ENCODE measurements at places on chromosomes 5 and 9.
A peak's percentile ranks its signal among the peaks of the same experiment; 100 is the strongest.

DNA sequence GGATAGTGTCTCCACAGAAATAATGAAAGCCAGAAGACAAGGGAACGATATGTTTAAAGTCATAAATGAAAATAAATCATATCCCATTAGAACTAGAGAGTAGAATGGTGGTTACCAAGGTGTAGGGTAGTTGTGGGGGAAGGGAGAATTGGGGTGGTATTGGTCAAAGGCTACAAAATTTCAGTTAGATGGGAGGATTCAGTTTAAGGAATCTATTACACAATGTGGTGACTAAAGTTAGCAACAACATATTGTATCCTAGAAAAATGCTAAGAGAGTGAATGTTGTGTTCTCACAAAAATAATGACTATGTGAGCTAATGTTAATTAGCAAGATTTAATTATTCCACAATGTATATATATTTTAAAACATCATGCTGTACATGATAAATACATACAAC lies 27.8 kb upstream of the LARP1 start:
- H3K27me3 ChIP-seq = no peaks in the 10 kb centered on the region
- DNase-seq = no peak
- H3K4me1 ChIP-seq = no peaks in the 10 kb centered on the region
- no peak overlapping the region for H3K4me3 ChIP-seq
- no peaks in the 10 kb centered on the region for H3K36me3 ChIP-seq
- H3K27ac ChIP-seq = no peak overlapping the region

DNA sequence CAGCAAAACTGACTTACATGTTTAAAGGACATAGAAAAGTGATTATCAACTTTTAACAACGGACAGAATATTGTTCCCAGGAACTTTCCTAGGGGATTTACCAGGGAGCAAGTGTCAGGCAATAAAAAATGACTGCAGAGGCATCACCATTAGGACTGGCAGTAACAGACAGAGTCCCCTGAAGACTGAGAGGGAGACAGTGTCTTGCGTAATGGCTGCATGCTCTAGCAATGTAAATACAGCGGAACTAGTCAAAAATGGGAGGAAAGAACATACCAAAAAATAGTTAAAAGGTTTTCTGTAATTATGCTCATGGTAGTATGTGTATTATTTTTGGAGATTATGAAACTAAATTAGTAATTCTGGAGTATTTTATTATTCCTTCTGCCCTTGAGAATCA lies 181.8 kb downstream of the CRB2 start:
- peaks cover 27% of the 10 kb centered on the region for H3K36me3 ChIP-seq
- H3K27ac ChIP-seq = no peak overlapping the region
- peaks cover 5% of the 10 kb centered on the region for H3K4me1 ChIP-seq
- no peak for DNase-seq
- H3K27me3 ChIP-seq = no peaks in the 10 kb centered on the region
- H3K4me3 ChIP-seq = no peak overlapping the region

GRCh38 chr9:98545021-98545420 lies 163.7 kb downstream of the GABBR2 start:
- no peak overlapping the region for H3K4me3 ChIP-seq
- H3K36me3 ChIP-seq = no peaks in the 10 kb centered on the region
- peaks cover 2% of the 10 kb centered on the region for H3K4me1 ChIP-seq
- no peak for DNase-seq
- H3K27me3 ChIP-seq = peaks cover 5% of the 10 kb centered on the region

DNA sequence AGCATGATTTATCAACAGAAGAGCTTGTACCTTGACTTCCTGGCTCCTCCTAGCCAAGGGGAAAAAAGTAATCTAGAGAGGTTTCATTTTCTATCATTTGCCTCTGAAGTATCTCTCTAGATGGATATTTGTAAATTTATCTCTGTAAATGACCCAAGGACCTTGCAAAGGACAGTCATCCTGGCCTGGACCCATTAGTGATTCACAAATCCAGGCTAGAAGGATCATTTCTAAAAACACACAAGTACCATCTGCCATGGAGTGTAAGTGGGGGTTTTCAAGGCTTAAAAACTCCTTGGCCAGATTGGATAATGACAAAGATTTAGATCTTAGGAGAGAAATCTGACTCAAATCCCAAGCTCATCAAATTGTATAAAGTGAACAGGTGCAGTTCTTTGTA lies 8.1 kb downstream of the TTC23L start:
- H3K27me3 ChIP-seq = peaks cover 3% of the 10 kb centered on the region
- no peak for DNase-seq
- H3K36me3 ChIP-seq = no peaks in the 10 kb centered on the region
- no peaks in the 10 kb centered on the region for H3K4me1 ChIP-seq
- H3K4me3 ChIP-seq = no peak overlapping the region

DNA sequence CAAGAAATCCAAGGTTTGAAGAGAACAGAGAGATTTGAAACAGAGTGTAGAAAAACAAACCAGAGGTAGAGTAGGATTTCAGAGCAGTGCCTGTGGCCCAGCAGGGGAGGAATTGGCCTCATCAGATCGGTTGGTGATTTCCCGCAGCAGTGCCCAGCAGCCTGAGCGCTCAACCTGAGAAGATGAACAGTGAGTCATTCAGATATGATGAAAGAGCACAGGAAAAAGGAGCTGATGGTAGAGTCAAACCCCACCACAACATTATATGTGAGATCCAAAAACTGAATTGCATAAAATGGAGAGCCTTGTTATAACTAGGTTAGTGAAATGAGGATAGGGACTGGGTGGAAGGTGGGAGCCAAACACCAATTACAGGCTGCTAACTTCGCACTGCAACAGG lies 248.9 kb downstream of the PIK3R1 start:
- no peak for DNase-seq
- H3K36me3 ChIP-seq = no peaks in the 10 kb centered on the region
- no peaks in the 10 kb centered on the region for H3K27me3 ChIP-seq
- H3K4me3 ChIP-seq = no peak overlapping the region
- no peak overlapping the region for H3K27ac ChIP-seq
- peaks cover 1% of the 10 kb centered on the region for H3K4me1 ChIP-seq

DNA sequence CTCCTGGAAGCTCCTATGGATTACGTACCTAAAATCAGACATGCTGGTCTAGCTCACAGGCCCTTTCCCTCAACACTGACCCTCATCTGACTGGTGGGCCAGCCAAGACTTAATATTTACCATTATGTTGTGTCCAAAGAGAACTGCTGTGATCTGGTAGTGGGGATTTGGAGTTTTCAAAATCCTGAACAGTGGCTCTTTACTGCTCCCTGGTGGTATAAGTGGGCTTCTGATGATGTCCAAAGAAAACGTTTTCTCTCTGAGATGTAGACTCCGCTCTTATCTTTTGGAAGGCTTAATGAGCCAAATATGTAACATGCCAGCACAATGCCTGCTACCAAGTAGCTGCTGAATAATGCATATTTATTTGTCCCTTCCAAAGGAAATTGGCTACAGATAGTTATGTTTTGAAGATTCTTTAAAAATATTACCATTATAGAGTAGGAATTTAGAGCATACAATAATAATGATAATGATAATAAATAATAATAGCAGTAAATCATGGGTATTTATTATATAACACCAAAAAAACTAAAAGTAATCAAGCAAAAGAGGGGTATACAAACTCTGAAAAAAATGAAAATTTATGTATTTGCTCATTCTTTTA lies 406.6 kb upstream of the TNC start:
- H3K4me3 ChIP-seq = no peak overlapping the region
- H3K27me3 ChIP-seq = peaks cover 10% of the 10 kb centered on the region
- DNase-seq = peak; percentile 2
- H3K36me3 ChIP-seq = no peaks in the 10 kb centered on the region

DNA sequence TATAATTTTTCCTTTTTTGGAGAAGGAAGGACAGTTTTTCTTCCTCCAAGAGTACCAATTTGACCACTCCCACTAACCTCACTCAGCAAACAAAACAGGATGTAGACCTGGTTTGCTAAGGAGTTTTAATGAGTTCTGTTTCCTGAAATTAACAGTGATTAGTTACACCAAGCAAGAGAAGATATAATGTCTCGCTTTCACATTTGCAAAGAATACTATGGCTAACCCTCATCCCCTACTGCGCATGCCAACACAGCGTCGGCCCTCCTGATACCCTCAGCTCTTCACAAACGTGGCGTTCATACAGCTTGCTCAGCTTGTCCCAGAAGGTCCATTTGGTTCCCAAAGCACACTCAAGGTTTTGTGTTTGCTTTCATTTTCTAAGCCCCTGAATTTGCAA lies 41.9 kb upstream of the IPPK start:
- H3K4me3 ChIP-seq = peak overlapping the region; percentile 71
- DNase-seq = no peak
- H3K4me1 ChIP-seq = peaks cover 29% of the 10 kb centered on the region
- H3K36me3 ChIP-seq = peaks cover 27% of the 10 kb centered on the region
- peak overlapping the region; percentile 90 for H3K27ac ChIP-seq

DNA sequence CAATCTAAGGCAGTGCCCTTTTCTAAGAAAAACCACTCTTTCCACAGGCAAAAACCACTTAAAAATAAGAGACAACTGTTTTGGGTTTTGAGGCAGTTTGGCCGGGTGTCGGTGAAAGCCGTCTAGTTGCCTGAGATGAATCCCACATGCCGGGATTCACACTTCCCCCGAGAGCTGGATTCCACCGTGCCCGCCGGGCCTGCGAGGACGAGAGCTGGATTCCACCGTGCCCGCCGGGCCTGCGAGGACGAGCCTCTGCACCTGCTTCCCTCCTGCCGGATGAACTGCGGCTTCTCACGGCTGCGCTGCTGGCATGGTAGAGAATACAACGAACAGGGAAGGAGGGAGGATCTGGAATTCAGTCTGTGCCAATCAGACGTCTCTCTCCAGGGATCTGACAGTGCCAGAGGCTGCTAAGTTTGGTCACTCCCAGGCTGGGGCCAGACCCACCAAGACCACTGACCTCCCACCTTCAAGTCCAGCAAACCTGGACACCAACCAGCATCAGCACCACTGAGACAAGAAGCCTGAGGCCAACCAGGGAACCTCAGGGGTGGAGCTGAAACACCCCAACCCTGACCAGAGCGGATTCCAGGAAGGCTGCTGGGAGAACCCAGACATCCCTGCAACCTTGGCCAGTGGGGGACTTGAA lies 23.0 kb downstream of the VAV2 start:
- no peak overlapping the region for H3K27ac ChIP-seq
- no peak overlapping the region for H3K4me3 ChIP-seq
- H3K27me3 ChIP-seq = no peaks in the 10 kb centered on the region
- DNase-seq = no peak

- no peaks in the 10 kb centered on the region for H3K27me3 ChIP-seq
- DNase-seq = no peak
- H3K27ac ChIP-seq = peak overlapping the region; percentile 61
- peaks cover 19% of the 10 kb centered on the region for H3K4me1 ChIP-seq
- peak overlapping the region; percentile 0 for H3K4me3 ChIP-seq
These were observed 79.0 kb downstream of the OSTF1 start for GRCh38 chr9:75167281-75167680.

DNA sequence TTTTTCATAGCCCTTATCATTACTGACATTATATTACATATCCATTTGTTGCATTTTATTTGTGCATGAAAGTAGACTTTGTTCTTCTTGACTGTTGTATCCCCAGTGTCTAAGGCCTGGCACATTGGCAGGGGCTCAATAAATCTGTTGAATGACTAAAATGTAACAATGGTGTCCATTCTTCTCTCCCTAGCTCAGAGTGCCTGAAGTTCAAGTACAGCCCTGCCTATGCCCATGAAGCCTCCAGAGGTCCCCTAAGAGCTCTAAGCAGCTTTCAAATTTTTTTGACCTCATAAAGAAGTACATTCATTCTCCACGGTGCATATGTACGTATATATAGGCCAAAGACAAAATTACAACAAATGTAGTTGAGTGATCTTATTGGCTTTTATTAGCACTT lies 4.2 kb upstream of the BSPRY start:
- DNase-seq = no peak
- H3K27ac ChIP-seq = no peak overlapping the region
- H3K4me1 ChIP-seq = peaks cover 24% of the 10 kb centered on the region
- H3K27me3 ChIP-seq = peaks cover 3% of the 10 kb centered on the region

GRCh38 chr5:9490494-9491097 lies 55.3 kb downstream of the SEMA5A start:
- H3K36me3 ChIP-seq = no peaks in the 10 kb centered on the region
- H3K27ac ChIP-seq = no peak overlapping the region
- H3K27me3 ChIP-seq = no peaks in the 10 kb centered on the region

DNA sequence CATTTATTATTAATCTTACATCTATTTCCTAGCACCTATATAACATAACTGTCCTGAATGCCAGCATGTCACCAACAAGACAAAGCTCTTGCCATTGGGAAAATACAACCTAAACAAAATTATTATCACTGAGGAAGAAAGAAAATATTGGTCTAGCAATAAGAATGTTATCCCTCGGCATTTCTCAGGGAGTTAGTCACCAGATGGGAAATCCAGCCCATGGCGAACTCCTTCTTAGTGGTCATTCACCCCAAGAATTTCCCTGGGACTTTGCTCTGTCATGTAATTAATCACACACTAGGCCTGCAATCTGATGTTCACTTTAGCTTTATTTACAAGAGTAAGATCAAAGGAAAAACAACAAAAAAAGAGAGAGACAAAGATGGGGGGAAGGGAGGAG lies 56.1 kb upstream of the TAS2R1 start:
- H3K4me1 ChIP-seq = no peaks in the 10 kb centered on the region
- no peak overlapping the region for H3K27ac ChIP-seq
- no peak for DNase-seq

- DNase-seq = no peak
- H3K27me3 ChIP-seq = peaks cover 8% of the 10 kb centered on the region
- H3K4me1 ChIP-seq = no peaks in the 10 kb centered on the region
- H3K36me3 ChIP-seq = no peaks in the 10 kb centered on the region
These were observed 213.4 kb upstream of the ADAMTSL1 start for GRCh38 chr9:18260521-18260920.

DNA sequence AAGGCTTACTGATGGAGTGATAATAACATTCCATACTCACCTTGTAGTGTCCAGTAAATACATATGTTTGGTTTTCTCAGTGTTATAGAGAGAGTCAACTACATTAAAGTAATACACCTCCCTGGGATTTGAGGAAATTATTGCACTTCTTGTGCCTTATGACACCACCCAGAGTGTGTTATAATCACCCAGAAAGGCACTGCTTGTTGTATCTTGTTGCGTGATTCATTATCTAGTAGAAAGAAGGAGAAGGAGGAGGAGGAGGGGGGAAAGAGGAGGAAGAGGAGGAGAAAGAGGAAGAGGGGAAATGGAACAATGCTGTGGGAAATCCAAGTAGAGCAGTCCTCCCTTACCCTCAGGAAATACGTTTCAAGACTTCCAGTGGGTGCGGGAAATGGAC lies 661.8 kb upstream of the WWC1 start:
- H3K4me3 ChIP-seq = no peak overlapping the region
- H3K4me1 ChIP-seq = no peaks in the 10 kb centered on the region
- no peaks in the 10 kb centered on the region for H3K27me3 ChIP-seq
- no peak overlapping the region for H3K27ac ChIP-seq
- no peaks in the 10 kb centered on the region for H3K36me3 ChIP-seq

- H3K27me3 ChIP-seq = no peaks in the 10 kb centered on the region
- H3K27ac ChIP-seq = no peak overlapping the region
- DNase-seq = no peak
- no peak overlapping the region for H3K4me3 ChIP-seq
- H3K36me3 ChIP-seq = no peaks in the 10 kb centered on the region
These were observed 849.6 kb upstream of the DMAC1 start for GRCh38 chr9:8649160-8649559.

DNA sequence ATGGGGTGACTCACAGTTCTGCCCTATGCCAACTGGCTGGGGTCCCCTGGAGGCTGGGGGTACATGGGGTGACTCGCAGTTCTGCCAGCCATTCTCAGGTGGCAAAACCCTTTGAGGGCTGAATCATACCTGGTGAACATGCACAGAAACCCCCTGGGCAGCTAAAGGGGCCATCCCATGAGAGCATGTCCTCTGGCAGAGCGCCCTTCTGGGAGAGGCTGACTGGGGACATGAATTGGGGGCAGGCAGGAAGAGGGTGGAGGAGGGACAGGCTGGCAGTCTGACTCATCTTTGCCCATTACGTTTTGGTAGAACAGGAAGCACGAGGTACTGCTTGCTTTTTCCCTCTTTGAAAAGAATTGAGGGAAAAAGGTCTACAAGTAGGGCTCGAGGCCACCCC lies 16.7 kb downstream of the TRAF1 start:
- H3K4me3 ChIP-seq = peak overlapping the region; percentile 41
- H3K27ac ChIP-seq = peak overlapping the region; percentile 89

All from naive thymus-derived CD8-positive, alpha-beta T cell (primary cell).